ENCODE measurements at places on chromosomes 3 and 15. TPM values are rescaled to one million over a fixed set of nuclear protein-coding genes. Genes with fewer than 3 reads are reported as not detected.

Gene UBA5
- 37.7 TPM for total RNA-seq

Gene CCR1
- total RNA-seq, result 0.12 TPM

Gene CRBN
- 21.6 TPM for total RNA-seq

Gene TSPAN3
- 149 TPM for total RNA-seq

Gene SERPINI2
- total RNA-seq, result not detected

Gene TRPM1
- not detected for total RNA-seq

Gene ZNF639
- total RNA-seq, result 51.0 TPM

DNA sequence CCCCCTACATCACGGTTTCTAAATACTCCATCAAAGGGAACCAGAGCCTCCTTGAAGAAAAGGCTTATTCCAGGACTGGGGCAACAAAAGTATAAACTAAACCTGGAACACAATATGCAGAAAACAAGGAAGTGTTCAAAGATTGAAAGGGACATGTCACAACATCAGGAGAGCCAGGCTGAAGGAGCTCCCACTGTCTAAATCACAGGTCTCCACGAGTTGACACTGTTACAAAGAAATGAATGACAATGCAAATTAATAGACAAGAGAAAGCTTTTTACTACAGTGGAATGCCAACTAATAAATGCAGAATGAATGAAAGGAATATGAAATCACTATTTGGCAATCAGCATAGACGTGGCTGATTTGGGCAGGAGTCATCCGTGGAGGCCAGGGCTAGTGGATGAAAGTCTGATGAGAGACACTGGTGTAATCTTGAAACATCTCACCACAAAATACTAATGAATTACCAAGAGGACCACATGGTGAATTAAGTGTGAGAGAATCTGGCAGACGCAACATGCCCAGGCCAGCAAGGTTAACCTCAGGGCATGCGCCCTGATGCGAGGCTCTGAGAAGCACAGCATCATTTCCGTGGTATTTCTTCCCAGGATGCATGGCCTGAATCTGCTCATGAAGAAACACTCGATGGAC is 123.8 kb upstream of the TJP1 start:
- DNase-seq, result no peak

DNA sequence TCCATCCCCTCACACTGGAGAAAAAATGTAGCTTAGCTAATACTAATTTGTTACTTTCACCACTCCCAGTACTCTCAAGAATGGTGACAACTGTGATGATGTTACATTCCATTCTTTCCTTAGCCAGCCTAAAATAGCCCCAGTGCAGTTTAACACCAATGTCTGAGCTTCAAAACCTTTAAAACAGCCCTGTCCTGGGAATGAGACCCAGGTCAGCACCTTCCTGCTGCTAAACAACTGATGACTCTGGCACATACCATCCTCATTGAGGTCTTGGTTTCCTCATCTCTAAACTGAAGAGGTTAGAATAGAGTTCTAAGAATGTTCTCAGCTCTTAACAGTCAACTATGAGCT is 3.8 kb downstream of the SCAMP2 start:
- no peak for DNase-seq

GRCh38 chr15:67854358-67854757 is 14.5 kb upstream of the RNU6-1 start:
- no peak for DNase-seq

DNA sequence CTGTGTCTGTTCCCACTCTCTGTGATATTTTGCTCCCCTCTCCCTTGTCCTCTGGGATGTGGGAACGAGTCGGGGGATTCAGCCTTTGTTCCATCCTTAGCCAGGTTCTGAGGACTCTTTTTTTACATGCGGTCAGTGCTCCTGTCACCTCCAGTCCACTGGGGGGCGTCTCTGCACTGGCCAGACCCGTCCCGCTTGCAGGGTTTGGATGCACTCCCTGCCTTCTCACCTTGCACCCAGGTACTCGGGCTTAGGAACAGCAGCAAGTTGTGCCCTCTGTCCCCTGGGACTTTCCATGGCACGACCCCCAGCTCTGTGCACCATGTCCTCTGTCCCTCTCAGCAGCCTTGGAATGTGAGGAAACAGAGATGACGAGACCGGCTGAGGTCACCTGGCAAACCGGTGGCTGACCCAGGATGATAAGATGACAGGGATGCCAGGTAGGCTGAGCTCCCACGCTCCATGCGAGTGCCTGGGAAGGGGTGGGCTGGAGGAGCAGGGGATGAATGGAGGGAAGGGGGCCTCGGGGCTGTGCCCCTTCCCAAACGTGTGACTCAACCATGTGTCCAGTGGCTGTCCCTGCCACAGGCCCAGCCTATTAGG is 27.3 kb upstream of the FGD5 start:
- peak; percentile 37 for DNase-seq

DNA sequence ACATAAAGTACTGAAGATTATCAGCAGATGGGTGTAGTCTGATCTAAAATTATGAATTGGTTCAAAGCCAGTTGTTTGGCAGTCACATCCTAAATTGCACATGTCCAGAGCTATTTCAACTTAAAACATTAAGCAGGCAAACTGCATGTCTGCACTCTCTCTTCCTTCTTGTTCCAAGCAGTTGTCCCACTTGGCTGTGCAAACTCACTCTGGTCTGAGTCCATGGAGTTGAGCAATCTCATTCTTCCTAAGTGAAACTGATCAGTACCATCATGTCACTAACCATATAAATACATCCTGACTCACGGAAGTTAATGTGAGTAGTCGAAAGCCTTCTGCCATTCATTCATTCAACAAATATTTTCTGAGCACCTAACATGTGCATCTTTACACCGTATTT is 353.0 kb downstream of the ROBO1 start:
- DNase-seq, result no peak

DNA sequence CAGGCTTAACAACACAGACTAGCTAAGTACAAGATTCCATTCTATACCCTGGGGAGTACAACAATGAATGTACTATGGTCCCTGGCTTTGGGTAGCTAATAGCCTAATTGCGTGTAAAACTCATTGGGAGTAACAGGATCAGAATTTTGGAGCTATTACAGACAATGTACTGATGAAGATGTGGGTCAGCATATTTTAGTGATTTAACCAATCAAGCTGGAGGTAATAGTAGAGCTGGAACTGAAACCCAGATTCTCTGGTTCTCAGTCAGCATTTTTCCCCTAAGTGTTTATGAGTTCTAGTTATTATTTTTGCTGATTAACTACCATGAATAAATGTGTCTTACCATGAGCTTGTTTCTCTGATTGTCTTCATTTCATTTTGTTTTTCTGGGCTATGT is 578.7 kb downstream of the NLGN1 start:
- DNase-seq, result no peak

Measured in NCI-H460 (cell line).